IPS-NIHi11 (cell line): ENCODE measurements at places on chromosomes 16 and 17.
A peak's percentile ranks its signal among the peaks of the same experiment; 100 is the strongest.

DNA sequence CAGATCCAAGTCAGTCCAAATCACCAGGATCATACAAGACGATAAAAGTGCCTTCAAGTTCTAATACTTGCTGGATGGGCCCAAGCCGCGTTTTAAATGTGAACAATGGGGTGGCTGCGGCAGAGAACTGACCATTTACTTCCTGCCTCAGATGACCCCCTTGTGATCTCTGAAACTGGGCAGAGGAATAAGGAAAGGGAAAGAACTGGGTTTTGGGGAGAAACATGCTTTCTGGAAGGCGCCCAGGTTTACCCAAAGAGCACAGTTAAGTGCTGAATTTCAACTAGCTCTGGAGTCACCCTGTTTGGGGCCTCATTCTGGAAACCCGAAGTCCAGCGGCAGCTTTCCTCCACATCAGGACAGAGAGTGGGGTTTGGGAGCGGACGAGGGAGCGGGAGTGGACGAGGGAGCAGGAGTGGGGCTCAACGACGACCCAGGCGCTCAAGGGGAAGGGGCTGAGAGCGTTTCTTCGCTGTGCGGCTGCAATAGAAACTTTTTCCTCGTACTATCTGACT is 1.6 kb downstream of the FAM20A start:
- DNase-seq = no peak

DNA sequence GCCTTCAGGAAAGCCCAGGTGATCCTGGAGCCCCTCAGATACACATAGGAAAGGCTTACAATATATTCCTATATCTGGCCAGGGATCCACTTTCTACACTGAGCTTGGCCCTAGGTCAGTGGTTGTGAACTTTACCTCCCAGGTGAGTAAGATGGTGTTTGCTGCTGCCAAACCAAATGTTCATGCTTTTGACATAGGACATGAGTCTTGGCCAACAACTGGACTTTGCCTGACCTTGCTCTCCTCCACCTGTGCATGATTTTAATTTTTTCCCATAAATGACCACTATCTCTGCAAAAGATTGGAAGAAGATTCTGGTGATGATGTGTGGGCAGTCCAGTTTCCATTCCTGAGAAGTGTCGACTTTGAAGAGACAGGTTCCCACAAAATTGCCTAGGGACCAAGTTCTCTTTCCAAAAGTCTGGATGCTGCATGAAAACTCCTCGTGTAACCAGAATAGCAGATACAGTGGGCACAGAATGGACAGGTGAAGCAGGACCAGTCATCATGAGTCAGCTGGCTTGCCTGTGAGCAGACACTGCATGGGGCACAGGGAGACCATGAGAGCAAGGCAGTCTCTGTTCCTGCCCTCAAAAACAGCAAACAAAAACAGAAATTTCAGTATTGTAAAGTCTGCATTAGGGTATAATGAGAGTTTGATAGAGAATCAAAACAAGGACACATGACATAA is 226.4 kb upstream of the MON1B start:
- no peak for DNase-seq

DNA sequence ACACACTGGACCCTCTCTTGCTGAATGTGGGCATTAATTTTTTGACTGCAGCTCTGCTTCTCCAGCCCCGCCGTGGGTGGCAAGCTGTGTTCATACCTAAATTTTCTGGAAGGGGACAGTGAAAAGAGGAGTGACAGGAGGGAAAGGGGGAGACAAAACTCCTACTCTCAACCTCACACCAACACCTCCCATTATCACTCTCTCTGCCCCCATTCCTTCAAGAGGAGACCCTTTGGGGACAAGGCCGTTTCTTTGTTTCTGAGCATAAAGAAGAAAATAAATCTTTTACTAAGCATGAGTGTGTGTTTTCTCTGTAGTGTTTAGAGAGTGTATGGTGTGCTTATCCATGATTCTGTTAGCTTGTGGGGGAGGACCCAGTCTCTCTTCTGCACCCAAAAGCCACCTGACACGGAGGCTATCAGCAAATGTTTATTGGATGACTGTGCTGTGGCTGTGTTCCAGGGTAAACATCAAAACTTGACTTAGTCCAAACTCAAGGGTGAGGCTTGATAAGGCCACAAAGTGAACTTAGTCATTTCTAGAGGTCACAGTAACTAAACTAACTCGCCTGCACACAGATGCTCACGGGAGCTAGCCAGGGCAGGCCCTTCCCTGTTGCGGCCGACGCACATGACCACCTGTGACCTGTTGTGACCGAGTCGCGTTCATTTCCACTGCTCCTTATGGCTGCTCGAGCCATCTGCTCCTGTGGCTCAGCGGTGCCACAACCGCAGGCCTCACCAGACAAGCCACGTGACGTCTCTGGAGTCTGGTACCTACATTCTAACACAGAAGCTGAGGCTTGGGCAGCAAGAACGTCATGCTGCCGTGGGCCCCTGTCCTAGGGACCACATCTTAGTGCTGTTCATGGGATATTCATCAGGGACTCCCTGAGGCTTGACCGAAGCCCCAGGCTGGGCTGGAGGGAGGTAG is 9.8 kb upstream of the MED11 start:
- no peak for DNase-seq

DNA sequence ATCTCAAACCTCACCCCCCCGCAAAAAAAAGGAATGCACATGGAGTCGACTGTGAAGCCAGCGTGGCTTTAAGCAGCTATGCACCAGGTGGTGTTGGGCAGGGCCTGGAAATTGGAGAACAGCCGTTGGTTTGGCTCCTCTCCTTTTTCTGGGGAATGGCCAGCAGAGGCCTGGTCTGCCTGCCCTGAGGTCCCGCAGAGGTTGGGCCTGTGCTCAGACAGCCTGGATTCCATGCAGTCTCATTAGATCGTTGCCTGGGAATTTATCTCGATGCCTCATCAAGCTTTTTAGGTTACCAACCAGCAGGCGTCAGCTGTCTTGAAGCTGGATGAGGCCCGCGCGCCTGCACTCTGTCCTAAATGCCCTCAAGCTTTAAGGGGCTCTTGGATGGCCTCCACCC is 9.8 kb downstream of the SLC12A3 start:
- DNase-seq = no peak

DNA sequence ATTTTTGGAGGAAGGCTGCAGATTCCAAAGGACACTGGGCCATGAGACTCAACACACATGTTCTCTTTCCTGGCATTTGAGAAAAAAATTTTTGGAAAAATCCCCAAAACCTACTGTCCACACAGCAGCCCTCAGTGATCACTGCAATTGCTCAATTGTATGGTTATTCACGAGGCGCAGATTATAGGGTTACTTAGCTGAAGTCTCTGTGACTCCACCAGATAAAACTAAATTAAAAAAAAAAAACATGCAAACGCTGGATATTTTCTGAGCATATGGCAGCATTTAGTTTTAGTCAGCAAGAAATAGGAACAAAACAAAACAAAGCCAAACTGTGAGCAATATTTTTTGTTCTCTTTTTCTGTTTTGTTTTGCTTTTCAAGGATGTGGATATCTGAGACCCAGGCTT is 83.8 kb upstream of the FAM20A start:
- DNase-seq = no peak

- DNase-seq = no peak
Measured at GRCh38 chr17:50221266-50221863, 19.9 kb upstream of the COL1A1 start.

- peak; percentile 44 for DNase-seq
Measured at GRCh38 chr16:22232277-22233036, 26.4 kb downstream of the EEF2K start.

DNA sequence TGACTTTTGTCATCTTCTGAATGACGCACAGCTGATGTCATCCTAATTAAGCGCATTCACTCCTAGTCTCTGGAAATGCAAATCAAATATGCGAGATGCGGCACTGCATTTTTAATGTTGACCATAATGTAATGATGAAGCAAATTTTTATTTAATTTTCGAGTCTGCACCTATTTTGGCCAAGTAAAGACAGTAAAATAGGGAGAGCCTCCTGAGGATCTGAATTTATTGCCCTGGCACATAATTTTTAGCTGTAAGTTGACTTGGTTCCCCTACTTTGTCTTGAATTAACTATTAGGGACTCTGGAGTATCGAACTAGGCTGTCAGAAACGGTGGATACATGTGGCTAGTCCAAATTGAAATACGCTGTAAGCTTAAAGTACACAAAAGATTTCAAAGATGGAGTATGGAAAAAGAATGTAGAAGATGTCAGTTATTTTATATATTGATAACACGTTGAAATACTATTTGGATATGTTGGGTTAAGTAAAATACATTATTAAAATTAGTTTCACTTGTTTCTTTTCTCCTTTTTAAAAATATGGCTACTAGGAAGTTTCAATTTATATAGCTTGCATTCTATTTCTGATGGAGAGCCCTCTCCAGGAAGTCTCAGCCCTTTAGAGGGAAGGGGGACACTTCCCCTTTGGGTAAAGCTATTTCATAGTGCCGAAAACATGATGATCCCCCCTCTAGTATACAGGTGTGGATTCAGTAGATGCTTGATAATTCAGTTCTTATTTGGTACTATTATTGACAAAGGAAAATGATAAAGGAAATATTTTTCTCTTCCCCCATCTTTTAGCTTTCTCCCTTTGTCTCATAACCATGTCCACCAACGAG is 991 bp downstream of the KPNA2 start:
- no peak for DNase-seq

GRCh38 chr17:34290586-34290985 is 5.0 kb downstream of the CCL11 start:
- no peak for DNase-seq

- DNase-seq = no peak
Measured at GRCh38 chr17:3440451-3440850, 6.8 kb upstream of the OR1E2 start.

- peak; percentile 58 for DNase-seq
Measured at GRCh38 chr16:10514369-10515055, 65.9 kb downstream of the EMP2 start.

DNA sequence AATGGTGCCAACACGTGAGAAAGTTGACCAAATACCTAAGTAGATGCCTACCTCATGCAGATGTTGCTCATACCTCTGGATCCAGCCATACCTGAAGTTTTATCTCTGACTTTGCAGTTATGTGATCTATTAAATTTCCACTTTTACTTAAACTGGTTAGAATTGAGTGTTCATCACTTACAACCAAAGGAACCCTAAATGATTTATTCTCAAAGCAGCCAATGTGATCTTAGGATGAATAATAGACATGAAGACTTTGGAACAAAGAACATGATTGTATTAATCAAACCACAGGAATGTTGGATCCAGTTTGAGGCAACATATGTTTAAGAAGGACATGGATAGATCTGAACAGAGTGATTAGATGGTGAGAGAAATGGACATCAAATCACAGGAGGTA is 68.7 kb downstream of the IRX6 start:
- no peak for DNase-seq

DNA sequence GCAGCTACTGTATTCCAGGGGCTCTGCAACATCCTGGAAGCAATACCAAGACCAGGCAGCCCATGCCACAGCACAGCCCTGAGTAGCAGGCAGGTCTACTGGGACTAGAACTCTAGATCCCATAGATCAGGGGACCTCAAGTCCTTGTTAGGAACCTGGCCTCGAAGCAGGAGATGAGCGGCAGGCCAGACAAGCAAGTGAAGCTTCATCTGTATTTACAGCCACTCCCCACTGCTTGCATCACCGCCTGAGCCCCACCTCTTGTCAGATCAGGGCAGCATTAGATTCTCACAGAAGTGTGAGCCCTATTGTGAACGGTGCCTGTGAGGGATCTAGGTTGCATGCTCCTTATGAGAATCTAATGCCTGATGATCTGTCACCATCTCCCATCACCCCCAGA is 295.7 kb upstream of the TNRC6C start:
- DNase-seq = no peak

DNA sequence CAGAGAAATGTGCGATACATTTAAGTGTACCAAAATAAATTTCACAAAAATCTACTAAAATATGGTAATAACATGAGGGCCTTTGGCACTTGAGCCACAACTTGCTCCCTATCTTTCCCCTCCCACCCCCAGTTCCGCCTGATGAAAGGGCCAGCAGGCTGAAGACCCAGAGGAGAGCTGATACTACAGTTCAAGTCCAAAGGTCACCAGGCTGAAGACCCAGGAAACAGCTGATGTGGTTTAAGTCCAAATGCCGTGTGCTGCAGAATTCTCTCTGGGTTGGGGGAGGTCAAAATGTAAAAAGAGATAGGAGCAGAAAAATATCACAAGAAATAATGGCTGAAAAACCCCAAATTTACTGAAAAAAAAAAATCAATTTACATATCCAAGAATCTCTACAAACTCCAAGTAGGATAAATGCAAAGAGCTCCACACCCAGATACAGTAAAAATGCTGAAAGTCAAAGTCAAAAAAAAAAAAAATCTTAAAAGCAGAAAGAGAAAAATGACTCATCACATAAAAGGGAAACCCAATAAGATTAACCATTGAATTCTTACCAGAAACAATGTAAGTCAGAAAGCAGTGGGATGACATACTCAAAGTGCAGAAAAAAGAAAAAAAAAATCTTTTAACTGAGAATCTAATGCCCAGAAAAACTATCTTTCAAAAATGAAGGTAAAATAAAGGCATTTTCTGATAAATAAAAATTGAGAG is 452.1 kb upstream of the ASIC2 start:
- DNase-seq = no peak

- no peak for DNase-seq
Measured at GRCh38 chr16:75087375-75087979, 29.1 kb downstream of the LDHD start.
